ENCODE measurements at places on chromosomes 5 and 9. TPM values are rescaled to one million over a fixed set of nuclear protein-coding genes. Genes with fewer than 3 reads are reported as not detected.
A peak's percentile ranks its signal among the peaks of the same experiment; 100 is the strongest.

ZDHHC21 gene
- 15.8 TPM for total RNA-seq

- H3K4me1 ChIP-seq: peaks cover 8% of the 10 kb centered on the region
- DNase-seq: no peak
- no peak overlapping the region for H3K27ac ChIP-seq
- H3K27me3 ChIP-seq: peaks cover 7% of the 10 kb centered on the region
- no peaks in the 10 kb centered on the region for H3K36me3 ChIP-seq
- no peak overlapping the region for H3K4me3 ChIP-seq
Observed at GRCh38 chr9:89011683-89012082, 20.4 kb downstream of the S1PR3 start.

- no peak overlapping the region for H3K27ac ChIP-seq
- no peak for DNase-seq
- peaks cover 7% of the 10 kb centered on the region for H3K27me3 ChIP-seq
- no peak overlapping the region for H3K4me3 ChIP-seq
- H3K4me1 ChIP-seq: no peaks in the 10 kb centered on the region
- H3K36me3 ChIP-seq: no peaks in the 10 kb centered on the region
Observed at GRCh38 chr5:120788481-120788880, 324.4 kb downstream of the PRR16 start.

GRCh38 chr5:68392617-68393016, 177.1 kb downstream of the PIK3R1 start:
- H3K27ac ChIP-seq: no peak overlapping the region
- no peaks in the 10 kb centered on the region for H3K4me1 ChIP-seq
- no peaks in the 10 kb centered on the region for H3K27me3 ChIP-seq
- no peak for DNase-seq
- no peak overlapping the region for H3K4me3 ChIP-seq

MVB12B gene
- 13.1 TPM for total RNA-seq

DNA sequence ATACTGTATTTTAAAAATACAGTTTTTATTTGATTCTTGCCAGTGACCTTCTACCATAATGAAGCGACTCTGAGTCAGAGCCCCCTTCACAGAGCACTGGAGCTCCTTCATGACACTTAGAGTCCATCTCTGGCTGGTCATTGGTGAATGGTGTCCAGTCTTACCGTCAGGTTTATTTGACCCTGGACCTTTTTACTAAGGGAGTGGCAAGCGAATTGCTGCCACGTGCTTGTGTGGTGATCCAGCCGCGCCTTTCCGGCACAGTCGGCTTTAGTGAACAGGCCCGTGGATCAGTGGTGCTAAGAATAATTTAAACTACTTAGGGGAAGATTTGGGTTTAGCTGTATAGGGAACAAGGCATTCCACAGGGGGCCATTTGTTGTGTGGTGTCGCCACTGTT, 48.5 kb downstream of the PRRC2B start:
- H3K4me1 ChIP-seq: peaks cover 7% of the 10 kb centered on the region
- H3K27me3 ChIP-seq: no peaks in the 10 kb centered on the region
- H3K36me3 ChIP-seq: peaks cover 46% of the 10 kb centered on the region
- no peak overlapping the region for H3K27ac ChIP-seq
- H3K4me3 ChIP-seq: no peak overlapping the region

- H3K27ac ChIP-seq: no peak overlapping the region
- no peaks in the 10 kb centered on the region for H3K27me3 ChIP-seq
- no peak for DNase-seq
- peaks cover 10% of the 10 kb centered on the region for H3K4me1 ChIP-seq
Observed at GRCh38 chr5:75550597-75550996, 38.9 kb downstream of the POLK start.

DNA sequence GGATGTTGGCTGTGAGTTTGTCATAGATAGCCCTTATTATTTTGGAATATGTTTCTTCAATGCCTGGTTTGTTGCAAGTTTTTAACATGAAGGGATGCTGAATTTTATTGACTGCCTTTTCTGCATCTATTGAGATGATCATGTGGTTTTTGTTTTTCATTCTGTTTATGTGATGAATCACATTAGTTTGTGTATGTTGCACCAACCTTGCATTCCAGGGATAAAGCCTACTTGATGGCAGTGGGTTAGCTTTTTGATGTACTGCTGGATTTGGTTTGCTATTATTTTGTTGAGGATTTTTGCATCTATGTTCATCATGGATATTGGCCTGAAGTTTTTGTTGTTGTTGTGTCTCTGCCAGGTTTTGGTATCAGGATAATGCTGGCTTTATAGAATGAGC, 225.6 kb downstream of the PCSK1 start:
- DNase-seq: no peak
- no peaks in the 10 kb centered on the region for H3K27me3 ChIP-seq
- no peak overlapping the region for H3K27ac ChIP-seq

DNA sequence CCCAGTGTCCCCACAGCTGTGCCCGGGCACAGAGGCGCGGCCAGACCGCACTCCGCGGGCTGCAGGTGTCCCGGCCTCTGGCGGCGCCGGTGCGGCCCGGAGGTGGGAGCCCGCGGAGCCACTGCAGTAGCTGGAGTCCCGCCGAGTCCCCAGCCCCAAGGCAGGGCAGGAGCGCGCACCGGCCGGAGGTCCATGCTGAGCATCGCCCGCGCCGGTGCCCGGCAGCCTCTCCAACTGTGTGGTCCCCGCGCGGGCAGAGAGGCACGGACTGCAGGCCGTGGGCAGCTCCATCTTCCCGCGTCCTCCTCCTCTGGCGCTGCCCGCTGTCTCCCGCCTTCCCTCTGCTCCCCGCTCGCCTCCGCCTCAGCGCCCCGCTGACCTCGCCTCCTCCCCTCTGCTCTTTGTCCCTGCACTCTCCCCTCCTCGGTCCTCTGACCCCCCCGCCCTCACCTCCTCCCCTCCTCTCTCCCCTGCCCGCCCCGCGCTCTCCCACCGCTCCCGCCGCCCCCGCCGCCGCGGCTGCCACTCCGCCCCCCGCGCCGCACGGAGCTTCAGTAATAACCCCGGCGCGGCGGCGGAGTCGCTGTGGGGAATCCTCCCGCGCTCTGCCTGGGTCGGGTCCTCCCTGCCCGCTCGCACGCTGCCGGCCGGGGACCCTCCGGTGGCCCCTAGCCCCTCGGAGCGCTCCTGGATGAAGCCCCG, at the start of gene ADAMTS16:
Gene ADAMTS16, plus strand, starts transcription at position 554 of the 702 bp plus-strand sequence. Its CDS starts 138 bp downstream, at position 692.
- DNase-seq: no peak
- no peak within 1 kb of the TSS for H3K27ac ChIP-seq
- H3K4me1 ChIP-seq: peaks cover 20% of the 10 kb centered on the region
- no peaks in the 10 kb centered on the region for H3K36me3 ChIP-seq
- peaks cover 11% of the 10 kb centered on the region for H3K27me3 ChIP-seq

GRCh38 chr5:80491296-80491695, 3.4 kb downstream of the FAM151B start:
- H3K36me3 ChIP-seq: peaks cover 2% of the 10 kb centered on the region
- H3K27ac ChIP-seq: no peak overlapping the region
- H3K27me3 ChIP-seq: no peaks in the 10 kb centered on the region

GRCh38 chr9:93501406-93501805, 48.0 kb upstream of the FAM120AOS start:
- H3K36me3 ChIP-seq: peaks cover 21% of the 10 kb centered on the region
- H3K27me3 ChIP-seq: no peaks in the 10 kb centered on the region
- DNase-seq: no peak
- peak overlapping the region; percentile 67 for H3K4me3 ChIP-seq
- peaks cover 32% of the 10 kb centered on the region for H3K4me1 ChIP-seq
- peak overlapping the region; percentile 89 for H3K27ac ChIP-seq

ABO gene
- total RNA-seq: not detected

- no peaks in the 10 kb centered on the region for H3K27me3 ChIP-seq
- peaks cover 38% of the 10 kb centered on the region for H3K4me1 ChIP-seq
- H3K36me3 ChIP-seq: no peaks in the 10 kb centered on the region
Observed at GRCh38 chr9:131982671-131983239, 96.9 kb downstream of the MED27 start.

TPRN gene
- total RNA-seq: 19.5 TPM

DNA sequence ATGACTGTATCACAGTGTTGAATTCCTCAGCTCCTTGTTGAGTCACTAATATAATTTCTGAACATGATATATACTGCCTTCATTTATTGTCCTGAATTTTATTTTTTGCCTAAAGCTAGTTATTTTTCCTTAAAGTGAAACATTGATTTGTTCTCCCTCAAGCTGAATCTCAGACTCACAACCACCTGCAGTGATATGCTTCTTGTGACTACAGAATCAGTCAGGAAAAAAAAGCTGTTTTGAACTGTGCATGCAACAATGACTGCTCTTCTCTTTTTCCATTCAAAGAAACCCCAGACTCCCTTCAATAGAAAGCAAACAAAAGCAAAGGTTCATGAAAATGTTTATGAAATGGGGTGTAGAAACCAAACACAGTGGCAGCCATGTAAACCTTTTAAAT, 470.2 kb upstream of the CHD1 start:
- H3K4me1 ChIP-seq: peaks cover 18% of the 10 kb centered on the region
- no peak overlapping the region for H3K27ac ChIP-seq
- no peak for DNase-seq
- H3K4me3 ChIP-seq: no peak overlapping the region

GRCh38 chr9:15390201-15390600, 32.5 kb upstream of the SNAPC3 start:
- DNase-seq: no peak
- H3K36me3 ChIP-seq: no peaks in the 10 kb centered on the region
- H3K27ac ChIP-seq: no peak overlapping the region
- no peaks in the 10 kb centered on the region for H3K27me3 ChIP-seq
- H3K4me3 ChIP-seq: no peak overlapping the region

LCN1 gene
- 0.60 TPM for total RNA-seq

DNA sequence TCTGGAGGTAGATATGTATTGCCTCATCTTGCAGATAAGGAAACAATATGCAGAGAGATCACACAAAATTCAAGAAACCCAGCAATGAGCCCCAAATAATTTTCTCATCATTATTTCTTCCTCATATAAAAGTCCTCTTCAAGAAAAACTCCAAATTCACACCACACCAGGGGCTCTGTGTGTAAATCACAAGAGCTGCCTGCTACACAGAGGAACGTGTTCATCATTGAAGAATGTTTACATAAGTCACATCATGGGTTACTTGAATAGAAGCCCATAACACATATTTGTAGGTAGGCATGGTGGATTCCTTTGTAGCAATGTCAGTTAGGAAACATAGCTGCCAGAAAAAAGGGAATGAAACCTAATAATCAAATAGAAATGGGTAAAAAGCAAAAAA, 308.1 kb upstream of the TLE4 start:
- H3K4me3 ChIP-seq: no peak overlapping the region
- H3K4me1 ChIP-seq: peaks cover 7% of the 10 kb centered on the region
- no peak for DNase-seq
- H3K27me3 ChIP-seq: no peaks in the 10 kb centered on the region

ELOVL7 gene
- 0.28 TPM for total RNA-seq

- no peak overlapping the region for H3K27ac ChIP-seq
- H3K36me3 ChIP-seq: no peaks in the 10 kb centered on the region
- no peak for DNase-seq
- no peaks in the 10 kb centered on the region for H3K27me3 ChIP-seq
Observed at GRCh38 chr5:111618623-111619271, 106.4 kb upstream of the STARD4 start.

IL7R gene
- total RNA-seq: 0.50 TPM

BTNL9 gene
- total RNA-seq: not detected

RELL2 gene
- 5.2 TPM for total RNA-seq

SYK gene
- not detected for total RNA-seq

DNA sequence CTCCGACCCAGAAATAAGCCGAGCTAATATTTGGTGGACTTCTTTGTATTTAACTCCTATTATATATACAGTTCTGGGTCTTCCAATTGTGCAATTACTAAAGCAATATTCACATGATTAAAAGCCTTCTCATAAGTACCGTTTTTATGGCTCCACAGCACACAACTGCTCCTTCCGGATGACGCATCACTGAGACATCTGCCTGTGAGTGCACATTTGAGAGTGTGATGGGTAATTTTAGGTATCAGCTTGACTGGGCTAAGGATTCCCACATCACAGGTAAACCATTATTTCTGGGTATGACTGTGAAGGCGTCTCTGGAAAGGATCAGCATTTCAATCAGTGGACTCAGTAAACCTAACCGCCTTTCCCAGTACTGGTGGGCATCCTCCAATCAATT, 77.5 kb upstream of the SYK start:
- DNase-seq: no peak
- no peaks in the 10 kb centered on the region for H3K4me1 ChIP-seq
- peaks cover 7% of the 10 kb centered on the region for H3K27me3 ChIP-seq
- H3K4me3 ChIP-seq: no peak overlapping the region
- no peak overlapping the region for H3K27ac ChIP-seq
- no peaks in the 10 kb centered on the region for H3K36me3 ChIP-seq

DNA sequence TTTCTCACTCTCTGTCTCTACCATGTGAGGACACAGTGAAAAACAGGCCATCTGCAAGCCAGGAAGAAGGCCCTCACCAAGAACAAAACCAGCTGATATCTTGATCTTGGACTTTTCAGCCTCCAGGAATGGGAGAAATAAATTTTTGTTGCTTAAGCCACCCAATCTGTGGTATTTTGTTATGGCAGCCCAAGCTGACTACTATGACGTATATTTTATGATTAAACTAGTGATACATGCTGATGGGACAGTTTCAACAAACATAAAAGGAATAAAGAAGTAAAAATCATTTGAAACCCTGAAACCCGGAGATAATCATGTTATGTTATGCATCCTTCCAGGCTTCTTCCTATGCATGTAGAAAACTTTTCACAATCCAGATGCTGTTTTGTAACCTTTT, 71.5 kb upstream of the ERBIN start:
- H3K4me3 ChIP-seq: no peak overlapping the region
- no peak overlapping the region for H3K27ac ChIP-seq
- no peaks in the 10 kb centered on the region for H3K27me3 ChIP-seq

DNA sequence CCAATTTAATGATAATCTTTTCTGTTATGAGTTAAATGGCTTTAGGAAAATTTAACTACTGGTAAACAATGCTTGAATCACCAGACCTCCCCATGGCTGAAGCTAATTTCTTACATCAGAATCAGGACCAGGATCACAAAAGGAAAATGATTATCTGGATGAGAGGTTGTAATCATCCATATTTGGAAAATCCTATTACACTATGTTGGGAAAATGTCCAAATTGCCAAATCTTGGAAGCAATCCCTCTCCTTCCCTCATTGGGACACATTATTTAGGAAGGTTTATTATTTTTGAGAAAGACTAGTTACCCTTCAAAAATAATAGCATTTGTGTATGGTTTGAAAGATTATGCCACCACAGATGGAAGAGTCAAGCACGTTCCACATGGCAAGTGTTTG, 130.7 kb upstream of the MINAR2 start:
- no peak overlapping the region for H3K27ac ChIP-seq
- no peaks in the 10 kb centered on the region for H3K36me3 ChIP-seq
- H3K4me3 ChIP-seq: no peak overlapping the region
- H3K27me3 ChIP-seq: no peaks in the 10 kb centered on the region
- H3K4me1 ChIP-seq: no peaks in the 10 kb centered on the region
- no peak for DNase-seq

- no peak for DNase-seq
- no peak overlapping the region for H3K27ac ChIP-seq
Observed at GRCh38 chr5:65102976-65103711, 334.4 kb downstream of the CWC27 start.

SARDH gene
- total RNA-seq: not detected

DNA sequence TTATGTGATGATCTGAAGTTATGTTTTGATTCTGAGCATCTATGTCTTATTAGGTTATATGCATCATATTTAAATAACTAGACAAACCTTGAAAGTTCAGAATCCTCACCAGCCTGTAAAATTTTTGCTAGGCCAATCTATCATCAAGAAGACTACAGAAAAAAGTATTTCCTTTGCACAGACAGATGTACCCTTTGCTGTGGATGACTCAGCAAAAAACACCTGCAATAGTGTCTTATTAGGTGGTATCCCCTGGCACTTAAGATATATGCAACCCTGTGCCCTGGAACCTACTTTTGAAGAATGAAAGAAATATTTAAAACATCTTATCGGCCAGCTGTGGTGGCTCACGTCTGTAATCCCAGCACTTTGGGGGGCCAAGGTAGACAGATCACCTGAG, 130.6 kb downstream of the SLF1 start:
- no peak overlapping the region for H3K4me3 ChIP-seq
- H3K36me3 ChIP-seq: no peaks in the 10 kb centered on the region
- H3K27me3 ChIP-seq: no peaks in the 10 kb centered on the region
- DNase-seq: no peak
